ENCODE measurements at places on chromosomes 5 and 9.

GRCh38 chr5:67042176-67043003 is 154.2 kb downstream of the CD180 start:
- DNase-seq, result no peak

DNA sequence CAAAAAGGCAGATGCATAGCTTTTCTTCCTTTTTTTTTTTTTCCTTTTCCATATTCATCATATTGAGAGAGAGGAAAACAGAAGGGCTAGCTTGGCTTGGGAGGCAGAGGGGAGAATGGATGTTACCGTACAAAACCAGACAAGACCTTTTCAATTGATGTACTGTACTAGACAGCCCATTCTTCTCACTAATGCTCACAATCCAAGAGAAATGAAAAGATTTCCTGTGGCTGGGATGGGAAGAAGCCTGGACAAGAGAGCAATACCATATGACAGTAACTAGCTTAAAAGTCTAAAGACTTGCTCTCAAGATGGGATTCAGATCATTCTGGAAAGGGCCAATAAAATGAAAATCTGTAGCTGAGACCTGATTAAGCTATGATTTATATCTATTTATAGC is 3.4 kb downstream of the CEMIP2 start:
- DNase-seq, result no peak

DNA sequence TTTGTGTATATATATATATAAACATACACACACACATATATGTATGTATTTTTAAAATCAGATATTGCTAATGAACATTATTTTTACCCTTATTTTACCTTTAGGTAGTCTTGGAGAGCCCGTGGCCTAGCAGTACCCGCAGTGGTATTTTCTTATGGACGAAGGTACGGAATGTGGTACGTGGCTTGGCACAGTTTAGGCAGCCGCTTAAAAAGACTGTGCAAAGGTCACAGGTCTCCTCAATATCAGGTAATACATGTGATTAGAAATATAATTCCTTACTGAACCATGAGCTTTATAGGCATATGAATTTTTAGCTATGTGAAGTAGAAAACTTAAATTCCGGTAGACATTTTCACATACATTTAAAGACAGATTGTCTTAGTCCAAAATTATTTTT is 43.9 kb downstream of the RPS6 start:
- no peak for DNase-seq

GRCh38 chr5:144644317-144644716 is 473.6 kb downstream of the KCTD16 start:
- no peak for DNase-seq

GRCh38 chr9:6819529-6819928 is 61.8 kb downstream of the KDM4C start:
- no peak for DNase-seq

DNA sequence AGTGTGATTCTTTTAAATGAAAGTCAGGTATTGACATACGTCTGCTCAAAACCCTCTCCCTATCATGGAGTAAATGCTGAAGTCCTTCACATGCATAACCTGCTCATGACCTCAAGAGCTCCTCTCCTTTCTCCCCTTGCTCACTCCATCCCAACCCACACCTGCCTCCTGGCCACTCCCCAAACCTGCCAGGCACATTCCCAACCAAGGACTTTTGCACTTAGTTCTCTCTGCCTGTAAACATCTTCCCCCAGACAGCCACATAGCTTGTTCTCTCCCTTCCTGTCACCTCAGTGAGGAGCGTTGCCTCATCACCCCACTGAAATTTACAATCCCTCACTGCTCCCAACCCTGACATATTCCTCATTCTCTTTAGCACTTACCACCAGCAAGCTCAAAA is 8.7 kb downstream of the SETD9 start:
- DNase-seq, result no peak

DNA sequence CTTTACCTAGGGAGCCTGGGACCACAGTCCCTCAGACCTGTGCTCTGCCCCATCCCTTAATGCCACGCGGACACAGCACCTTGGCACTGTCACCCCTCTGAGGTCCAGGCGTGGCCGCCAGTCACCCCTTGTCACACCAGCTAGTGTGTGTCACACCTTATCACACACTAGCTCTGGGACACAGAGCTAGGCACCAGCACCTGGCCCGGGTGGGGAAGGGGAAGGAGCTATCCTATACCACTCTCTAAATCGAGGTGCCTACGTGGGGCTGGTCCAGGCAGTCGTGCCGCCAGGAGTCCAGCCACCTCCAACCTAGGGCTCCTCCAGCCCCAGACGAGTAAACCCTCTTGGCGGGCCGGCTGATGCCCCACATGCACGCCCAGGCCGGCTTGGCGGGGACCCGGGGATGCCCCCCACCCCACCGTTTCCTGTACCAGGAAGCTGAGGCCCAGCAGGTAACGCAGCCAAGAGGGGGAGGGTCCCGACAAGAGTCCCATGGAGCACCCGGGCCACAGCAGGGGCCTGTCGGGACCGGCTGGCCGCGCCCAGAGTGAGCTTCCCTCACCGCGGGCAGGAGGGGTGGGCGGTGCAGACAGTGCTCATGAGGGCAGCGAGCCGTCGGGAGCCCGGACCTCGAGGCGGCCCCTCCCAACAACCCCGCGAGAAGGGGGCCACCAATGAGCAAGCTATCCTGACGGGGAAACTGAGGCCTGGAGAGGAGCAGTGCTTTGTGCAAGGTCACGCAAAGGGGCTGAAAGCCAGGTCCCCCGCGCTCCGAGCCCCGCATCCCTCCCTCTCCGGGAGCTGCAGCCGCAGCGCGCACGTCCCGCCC is 550 bp downstream of the CORO2A start:
- DNase-seq, result no peak

DNA sequence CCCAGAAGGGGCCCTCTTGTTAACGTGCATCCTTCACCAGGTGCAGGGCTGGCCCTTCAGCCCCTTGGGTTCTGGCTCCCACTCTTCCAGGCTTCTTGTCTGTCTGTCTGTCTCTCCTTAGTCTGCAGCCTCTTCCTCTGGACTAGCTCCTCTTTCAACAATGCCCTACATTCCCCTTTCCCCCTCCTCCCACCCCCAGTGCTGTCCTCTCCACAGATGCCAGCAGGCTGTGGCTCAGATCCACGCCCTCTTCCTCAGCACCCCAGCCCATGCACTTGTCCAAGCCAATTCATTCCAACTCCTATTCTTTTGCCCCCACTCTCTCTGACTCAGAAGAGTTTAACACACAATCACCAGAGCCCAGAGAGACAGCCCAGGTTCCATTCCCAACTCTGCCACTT is 45.2 kb upstream of the ALDH1B1 start:
- DNase-seq, result no peak

DNA sequence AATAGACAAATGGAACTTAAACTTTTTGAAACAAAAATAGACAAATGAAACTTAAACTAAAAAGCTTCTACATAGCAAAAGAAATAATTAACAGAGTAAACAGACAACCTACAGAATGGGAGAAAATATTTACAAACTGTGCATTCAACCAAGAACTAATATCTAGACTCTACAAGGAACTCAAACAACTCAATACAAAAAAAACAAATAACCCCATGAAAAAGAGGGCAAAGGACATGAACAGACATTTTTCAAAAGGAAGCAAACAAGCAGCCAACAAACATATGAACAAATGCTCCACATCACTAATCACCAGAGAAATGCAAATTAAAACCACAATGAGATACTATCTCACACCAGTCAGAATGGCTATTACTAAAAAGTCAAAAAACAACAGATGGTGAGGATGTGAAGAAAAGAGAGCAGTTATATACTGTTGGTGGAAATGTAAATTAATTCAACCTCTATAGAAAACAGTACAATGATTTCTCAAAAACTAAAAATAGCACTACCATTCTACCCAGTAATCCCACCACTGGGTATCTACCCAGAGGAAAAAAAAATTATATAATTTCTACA is 170.8 kb upstream of the RGMB start:
- DNase-seq, result peak; percentile 18

GRCh38 chr5:144318460-144318859 is 147.8 kb downstream of the KCTD16 start:
- no peak for DNase-seq

DNA sequence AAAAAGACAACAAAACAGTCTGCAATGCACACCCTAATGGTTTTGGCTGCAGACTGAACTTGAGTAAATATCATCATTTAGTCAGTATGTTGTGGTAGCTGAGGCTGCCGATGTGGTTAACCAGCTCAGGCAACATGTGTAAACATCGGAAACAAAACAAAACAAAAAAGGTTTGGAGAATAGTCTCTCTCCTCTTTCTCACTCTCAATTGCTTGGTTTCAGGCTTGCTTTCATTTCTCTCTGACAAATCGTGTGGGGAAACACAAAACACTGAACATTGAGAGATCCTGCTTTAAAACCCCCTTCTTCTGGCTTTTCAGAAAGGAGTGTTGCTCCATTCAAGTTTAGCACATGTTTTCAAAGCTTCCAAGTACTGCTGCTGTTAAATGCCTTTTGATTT is 453.3 kb downstream of the BNC2 start:
- peak; percentile 95 for DNase-seq

GRCh38 chr9:129606161-129607026 is 14.5 kb downstream of the C9orf50 start:
- no peak for DNase-seq

GRCh38 chr5:39104221-39104620 is 30.0 kb upstream of the RICTOR start:
- DNase-seq, result no peak

GRCh38 chr9:76652894-76653293 is 111.3 kb upstream of the PCA3 start:
- no peak for DNase-seq

GRCh38 chr5:66958980-66959641 is 237.5 kb downstream of the CD180 start:
- peak; percentile 86 for DNase-seq

DNA sequence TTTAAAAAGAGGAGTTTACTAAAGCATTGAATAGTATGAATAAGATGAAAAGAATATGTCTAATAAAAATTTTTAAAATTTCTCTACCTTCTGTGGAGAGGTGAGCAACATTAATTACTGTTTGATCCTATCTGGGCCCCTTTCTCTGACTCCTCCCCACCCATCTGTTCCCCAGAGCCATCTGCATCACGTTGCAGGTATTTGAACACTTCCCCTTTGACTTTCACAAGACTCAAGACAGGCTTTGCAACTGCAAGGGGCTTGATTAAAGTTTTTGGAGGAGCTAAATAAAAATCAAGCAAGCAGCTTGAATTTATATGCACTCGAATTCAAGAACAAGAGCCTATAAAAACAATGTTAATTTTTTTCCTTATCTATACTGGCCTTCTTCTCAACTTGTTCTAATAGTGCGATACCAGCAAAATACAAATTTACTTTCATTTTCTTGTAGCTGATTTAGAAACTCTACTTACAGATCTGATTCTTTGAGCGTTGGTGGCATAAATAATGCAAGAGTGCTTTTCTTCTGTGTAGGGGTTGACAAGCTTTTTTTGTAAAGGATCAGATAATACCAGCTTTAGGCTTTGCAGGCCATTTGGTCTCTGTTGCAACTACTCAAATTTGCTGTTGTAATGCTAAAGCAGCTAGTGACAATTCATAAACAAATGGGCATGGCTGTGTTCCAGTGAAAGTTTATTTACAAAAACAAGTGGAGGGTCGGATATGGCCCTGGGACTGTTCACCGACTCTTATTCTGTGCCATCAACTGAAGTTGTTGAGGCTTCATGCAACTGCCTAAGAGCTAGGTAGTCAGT is 21.2 kb downstream of the TXNDC8 start:
- no peak for DNase-seq

GRCh38 chr5:68161156-68161555 is 54.4 kb upstream of the PIK3R1 start:
- no peak for DNase-seq

DNA sequence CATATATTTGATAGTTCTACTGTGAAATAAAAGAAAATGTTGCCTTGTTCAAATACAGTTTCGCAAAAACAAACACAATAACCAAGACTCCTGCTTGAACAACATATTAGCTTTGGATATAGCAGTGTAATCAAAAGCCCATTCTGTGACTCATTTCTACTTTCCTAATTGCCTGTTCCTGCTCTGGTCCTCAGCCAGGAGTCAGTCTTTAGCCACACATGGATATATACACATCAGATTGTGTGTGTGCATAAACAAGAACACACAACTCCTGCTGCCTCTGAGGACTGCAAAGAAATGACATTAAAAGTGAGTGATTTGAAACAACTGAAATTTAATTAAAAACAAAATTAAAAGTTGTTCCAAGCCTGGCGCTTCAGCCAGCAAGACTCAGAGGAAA is 334.8 kb downstream of the TRIM32 start:
- DNase-seq, result no peak

GRCh38 chr9:121328876-121329681 is 41.0 kb downstream of the STOM start:
- DNase-seq, result no peak

DNA sequence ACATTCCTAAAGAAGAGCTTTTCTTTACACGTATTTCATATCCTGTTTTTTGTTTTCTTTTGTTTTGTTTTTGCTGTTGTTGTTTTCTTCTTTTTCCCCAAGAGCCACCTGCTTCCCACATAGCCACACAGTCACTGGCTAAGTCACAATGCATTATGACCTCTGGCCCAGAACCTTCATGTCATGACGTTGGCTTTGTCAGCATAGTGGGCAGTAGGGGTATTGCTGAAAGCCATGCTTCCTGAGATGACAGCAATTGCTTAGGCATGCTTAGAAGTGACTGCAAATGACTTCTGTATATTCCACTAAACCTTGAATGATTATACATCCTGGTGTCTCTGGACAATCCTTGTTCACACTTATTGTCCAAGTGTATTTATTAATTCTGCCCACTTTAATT is 375.8 kb downstream of the TAF11L14 start:
- DNase-seq, result no peak

GRCh38 chr9:87662808-87663528 is 63.0 kb upstream of the CTSL start:
- peak; percentile 78 for DNase-seq

DNA sequence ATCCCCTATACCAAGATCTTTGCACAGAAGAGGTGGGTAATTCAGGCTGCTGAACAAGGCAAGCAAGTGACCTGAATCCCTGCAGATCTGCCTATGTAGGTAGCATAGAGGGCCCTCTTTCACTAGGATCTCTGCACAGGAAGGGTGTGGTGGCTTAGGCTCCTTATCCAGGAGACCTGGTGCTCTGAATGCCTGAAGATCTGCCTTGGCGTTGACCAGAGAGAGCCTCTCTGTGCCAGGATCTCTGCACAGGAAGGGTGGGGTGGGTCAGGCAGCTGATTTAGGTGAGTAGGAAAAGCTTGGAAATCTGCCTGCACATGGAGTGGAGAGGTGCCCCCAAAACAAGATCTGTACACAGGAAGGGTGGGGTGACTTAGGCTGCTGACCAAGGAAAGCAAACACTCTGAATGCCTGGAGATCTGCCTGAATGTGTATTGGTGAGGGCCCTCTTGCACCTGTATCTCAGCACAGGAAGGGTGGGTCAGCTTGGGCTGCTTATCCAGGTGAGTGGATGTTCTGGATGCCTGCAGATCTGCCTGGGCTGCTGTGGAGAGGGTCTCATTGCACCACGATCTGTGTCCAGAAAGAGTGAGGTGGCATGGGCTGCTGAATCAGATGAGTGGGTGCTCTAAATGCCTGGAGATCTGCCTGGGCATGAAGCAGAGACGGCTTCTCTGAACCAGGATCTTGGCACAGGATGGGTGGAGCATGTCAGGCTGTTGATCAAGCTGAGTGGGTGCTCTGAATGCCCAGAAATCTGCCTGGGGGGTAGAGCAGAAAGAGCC is 365.9 kb downstream of the DMAC1 start:
- no peak for DNase-seq

- DNase-seq, result no peak
Observed at GRCh38 chr5:177531209-177531940, 14.6 kb upstream of the DDX41 start.

Data from astrocyte (in vitro differentiated cells and primary cell).